Upper lobe of left lung (tissue), 6 donors: ENCODE measurements at places on chromosomes 5 and 9.

GRCh38 chr5:11056560-11056959, 295.5 kb upstream of the DAP start:
- no peak for DNase-seq
- no peaks in the 10 kb centered on the region for H3K4me1 ChIP-seq
- no peaks in the 10 kb centered on the region for H3K36me3 ChIP-seq
- no peak overlapping the region for H3K4me3 ChIP-seq
- no peaks in the 10 kb centered on the region for H3K27me3 ChIP-seq
- no peak overlapping the region for H3K27ac ChIP-seq

DNA sequence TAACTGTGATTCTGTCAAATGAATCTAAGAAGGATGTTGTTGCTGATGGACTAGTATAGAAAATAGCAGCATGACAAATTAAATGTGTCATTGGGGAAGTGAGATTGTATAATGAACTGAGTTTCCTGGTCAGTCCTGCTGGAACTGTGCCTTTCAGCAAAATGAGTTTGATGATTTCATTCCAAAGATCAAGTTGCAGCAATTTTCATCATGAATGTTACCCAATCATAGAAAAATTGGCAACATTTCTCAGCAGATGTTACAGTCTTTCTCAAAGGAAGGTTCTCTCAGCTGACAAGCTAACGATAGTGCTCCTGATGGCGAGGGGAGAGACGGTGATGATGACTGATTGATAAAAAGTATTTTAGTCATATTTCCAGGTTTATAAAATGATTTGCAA, 10.7 kb downstream of the PCDHAC2 start:
- no peak overlapping the region for H3K4me3 ChIP-seq
- peaks cover 8% of the 10 kb centered on the region for H3K4me1 ChIP-seq
- H3K27ac ChIP-seq = no peak overlapping the region

- no peaks in the 10 kb centered on the region for H3K27me3 ChIP-seq
- no peak overlapping the region for H3K27ac ChIP-seq
- DNase-seq = no peak
- H3K4me1 ChIP-seq = no peaks in the 10 kb centered on the region
- no peak overlapping the region for H3K4me3 ChIP-seq
Observed at GRCh38 chr5:36026706-36027465, 35.7 kb upstream of the UGT3A1 start.

- no peak overlapping the region for H3K4me3 ChIP-seq
- peaks cover 21% of the 10 kb centered on the region for H3K4me1 ChIP-seq
- DNase-seq = peak; percentile 64
- no peaks in the 10 kb centered on the region for H3K27me3 ChIP-seq
- H3K27ac ChIP-seq = no peak overlapping the region
- no peaks in the 10 kb centered on the region for H3K36me3 ChIP-seq
Observed at GRCh38 chr5:10533226-10533625, 30.6 kb upstream of the ANKRD33B start.

DNA sequence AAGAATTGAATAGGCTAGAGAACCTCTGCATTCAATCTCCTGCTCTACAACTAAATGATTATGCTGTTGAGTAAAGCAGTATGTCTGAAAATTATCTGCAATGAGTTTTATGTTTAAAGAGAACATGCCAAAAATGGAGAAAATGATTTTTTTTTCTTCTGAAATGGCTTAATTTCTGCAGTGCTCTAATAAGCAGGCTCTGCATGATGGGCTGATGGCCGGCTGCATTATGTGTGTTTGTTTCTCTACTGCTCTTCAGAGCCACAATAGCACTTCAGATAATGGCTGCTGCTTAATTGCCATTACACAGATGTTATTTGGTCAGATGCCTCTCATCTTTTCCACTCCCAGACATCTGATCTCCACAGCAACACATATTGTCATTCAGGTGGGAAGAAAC, 286.4 kb upstream of the DMAC1 start:
- no peak overlapping the region for H3K27ac ChIP-seq
- H3K4me3 ChIP-seq = no peak overlapping the region
- H3K27me3 ChIP-seq = no peaks in the 10 kb centered on the region
- no peak for DNase-seq
- no peaks in the 10 kb centered on the region for H3K4me1 ChIP-seq
